ENCODE measurements at places on chromosomes 16 and 17.

DNA sequence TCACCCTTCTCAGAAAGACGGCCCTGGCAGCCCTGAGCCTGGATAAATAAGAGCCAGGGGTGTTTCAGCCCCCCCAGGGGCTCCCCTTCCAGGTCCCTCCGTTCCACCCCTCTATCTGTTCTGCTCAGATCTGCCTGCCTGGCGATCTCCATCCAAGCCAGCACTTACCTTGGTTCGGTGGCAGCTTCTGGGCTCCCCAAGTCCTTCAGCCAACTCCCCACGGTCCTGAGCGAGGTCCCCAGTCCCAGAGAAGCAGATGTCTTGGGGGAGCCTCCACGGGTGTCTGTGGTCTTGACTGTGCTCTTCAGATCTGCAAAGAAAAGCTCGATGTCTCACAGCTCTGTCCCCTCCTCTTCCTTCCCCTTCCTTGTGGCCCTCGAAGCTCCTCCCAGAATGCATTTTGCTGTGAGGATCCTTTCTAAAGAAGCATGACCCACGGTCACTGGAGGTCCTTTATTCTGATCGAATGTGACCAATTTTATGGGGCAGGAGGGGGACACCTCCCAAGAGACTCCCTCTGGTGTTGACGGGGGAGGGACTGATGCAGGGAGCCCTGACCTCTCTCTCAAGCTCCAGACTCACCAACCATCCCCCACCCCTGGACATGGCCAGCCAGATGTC, at the start of gene PIK3R6:
Gene PIK3R6 (minus strand): TSS at position 314 of the 621 bp plus-strand sequence. CDS start 17,880 bp downstream, outside the sequence.
- DNase-seq: no peak

GRCh38 chr16:66473654-66474519, 46.8 kb downstream of the BEAN1 start:
- DNase-seq: no peak

- DNase-seq: no peak
Measured at GRCh38 chr17:6526362-6527152, 29.8 kb downstream of the PITPNM3 start.

GRCh38 chr16:84096447-84097005, 20.2 kb downstream of the MBTPS1 start:
- no peak for DNase-seq

- DNase-seq: no peak
Measured at GRCh38 chr17:34095106-34095505, 160.0 kb upstream of the CCL2 start.

GRCh38 chr17:44689477-44690217, at the start of gene CCDC43:
TSS of gene CCDC43 (minus strand) at chr17:44689776. CDS start at chr17:44689753, 23 bp downstream.
- peak; percentile 90 for DNase-seq

GRCh38 chr17:73227379-73227778, 34.3 kb downstream of the CPSF4L start:
- no peak for DNase-seq

GRCh38 chr17:16943032-16943352, 28.9 kb downstream of the TNFRSF13B start:
- DNase-seq: no peak

- DNase-seq: no peak
Measured at GRCh38 chr16:68031951-68032350, 8.9 kb downstream of the DUS2 start.

GRCh38 chr16:81149614-81150013, 53.4 kb upstream of the GCSH start:
- no peak for DNase-seq

- DNase-seq: no peak
Measured at GRCh38 chr16:6482696-6483468, 849.8 kb upstream of the RBFOX1 start.

GRCh38 chr17:36063786-36064541, at the start of gene CCL18:
TSS of gene CCL18 (plus strand) at chr17:36064272. CDS start at chr17:36064343, 71 bp downstream.
- DNase-seq: peak; percentile 53

DNA sequence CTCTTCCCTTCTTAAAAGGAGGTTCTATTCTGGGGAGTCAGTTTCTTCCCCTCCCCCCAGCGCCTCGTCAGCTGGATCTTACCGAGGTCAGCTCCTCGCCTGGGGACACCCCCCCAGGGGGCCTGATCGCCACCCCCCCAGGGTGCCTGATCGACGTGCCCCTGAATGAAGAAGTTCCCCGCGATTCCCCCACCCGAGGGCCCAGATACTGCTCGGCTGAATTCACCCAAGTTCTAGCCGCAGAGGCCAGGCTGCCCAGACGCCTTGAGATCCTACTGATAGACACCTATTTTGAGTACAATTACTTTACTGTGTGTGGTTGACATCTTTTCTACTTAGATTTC, 1.4 kb downstream of the RAB11FIP3 start:
- no peak for DNase-seq

GRCh38 chr16:15459791-15460190, 25.4 kb downstream of the BMERB1 start:
- DNase-seq: no peak

DNA sequence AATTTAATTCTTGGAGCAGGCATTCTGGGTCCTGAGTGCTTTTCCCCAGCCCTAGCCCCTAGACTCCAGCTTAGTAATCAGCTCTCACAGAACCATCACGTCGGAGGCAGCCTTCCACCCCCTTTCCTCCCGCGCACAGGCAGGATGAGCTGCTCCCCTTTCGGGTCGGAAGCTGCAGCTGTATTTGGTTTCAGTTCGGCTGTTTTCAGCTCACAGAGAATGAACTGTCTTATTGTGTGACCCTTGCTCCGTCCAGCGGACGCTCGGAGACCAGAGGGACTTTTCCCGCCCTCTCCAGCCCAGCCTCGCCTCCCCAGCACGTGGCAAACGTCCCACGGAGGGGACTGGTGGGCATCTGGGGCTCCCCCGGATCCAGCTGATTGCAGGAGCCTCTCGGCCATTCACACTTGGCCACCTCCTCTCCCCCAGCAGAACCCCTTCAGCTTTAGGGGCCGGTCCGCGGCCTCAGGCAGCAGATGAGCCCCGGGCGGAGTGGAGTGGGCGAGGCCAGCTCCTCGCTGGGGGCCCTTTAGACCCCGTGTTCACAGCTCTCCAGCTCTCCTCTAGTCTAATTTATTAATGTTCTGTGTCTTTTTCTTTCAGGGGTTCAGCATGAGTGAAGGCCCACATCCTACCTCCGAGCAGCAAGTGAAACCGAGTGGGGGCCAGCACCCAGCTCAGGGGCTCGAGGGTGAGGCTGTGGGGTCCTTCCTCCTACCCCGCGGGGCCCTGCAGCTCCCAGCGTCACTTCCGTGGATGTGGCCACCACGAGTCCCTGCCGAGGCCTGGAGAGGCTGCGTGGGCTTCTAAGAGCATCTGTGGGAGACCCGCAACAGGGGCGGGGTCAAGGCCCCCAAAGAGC, 863 bp upstream of the UTS2R start:
- peak; percentile 16 for DNase-seq

GRCh38 chr17:59355702-59356325, 24.4 kb downstream of the YPEL2 start:
- no peak for DNase-seq

DNA sequence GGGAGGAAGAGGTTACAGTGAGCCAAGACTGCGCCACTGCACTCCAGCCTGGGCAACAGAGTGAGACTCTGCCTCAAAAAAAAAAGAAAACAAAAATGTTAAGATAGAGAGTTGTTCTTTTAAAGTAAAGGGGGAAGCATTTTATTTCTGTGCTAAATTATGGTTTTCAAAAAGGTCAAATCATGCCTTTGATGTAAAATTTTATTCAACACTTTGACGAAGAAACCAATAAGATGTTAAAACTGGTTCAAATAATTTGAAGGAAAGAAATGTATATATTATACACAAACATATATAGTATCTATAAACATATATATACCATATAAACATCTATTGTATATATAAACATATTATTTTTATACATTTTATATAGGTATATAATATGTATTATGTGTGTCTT, 43.4 kb upstream of the RPH3AL start:
- no peak for DNase-seq

GRCh38 chr16:28258567-28258966, 33.8 kb upstream of the SBK1 start:
- DNase-seq: no peak

GRCh38 chr17:72976971-72977770, 115.3 kb downstream of the SLC39A11 start:
- peak; percentile 70 for DNase-seq

DNA sequence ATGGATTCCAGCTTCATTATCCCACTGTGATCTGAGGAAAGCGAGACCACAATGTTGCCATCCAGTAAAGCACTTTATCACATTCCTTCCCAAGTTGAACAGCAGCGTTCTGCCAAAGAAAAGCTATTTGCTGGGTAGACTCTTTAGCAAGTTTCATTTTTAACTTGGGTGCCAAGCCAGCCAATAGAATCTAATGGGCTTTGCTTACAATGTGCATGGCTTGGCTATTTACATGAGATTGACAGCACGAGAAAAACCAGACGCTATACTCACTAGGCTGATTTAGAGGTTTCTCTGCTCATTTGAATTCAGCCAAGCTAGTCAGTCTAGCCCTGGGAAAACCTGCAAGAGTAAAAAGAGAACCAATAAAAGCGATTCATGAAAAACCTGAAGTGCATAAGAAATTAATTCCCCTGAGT, 108.9 kb downstream of the CDH13 start:
- no peak for DNase-seq

GRCh38 chr17:38585056-38585917, 20.5 kb downstream of the SRCIN1 start:
- no peak for DNase-seq

DNA sequence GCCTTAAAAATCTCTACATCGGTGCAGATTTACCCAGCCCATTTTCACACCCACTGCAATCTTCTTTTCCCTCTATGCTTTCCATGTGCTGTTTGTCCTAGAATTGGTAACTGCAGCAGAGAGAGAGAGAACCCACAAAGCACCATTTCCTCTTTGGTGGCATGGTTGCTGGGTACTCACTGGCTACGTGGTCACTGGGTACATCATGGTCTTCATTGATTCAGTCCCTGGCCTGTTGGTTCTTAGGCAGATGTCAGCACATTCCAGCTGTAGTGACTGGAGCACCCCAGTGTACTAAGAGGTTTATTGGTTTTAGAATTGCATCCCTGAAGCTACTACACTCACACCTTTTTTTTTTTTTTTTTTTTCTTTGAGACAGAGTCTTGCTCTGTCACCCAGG, 156.1 kb upstream of the CACNG5 start:
- DNase-seq: no peak

DNA sequence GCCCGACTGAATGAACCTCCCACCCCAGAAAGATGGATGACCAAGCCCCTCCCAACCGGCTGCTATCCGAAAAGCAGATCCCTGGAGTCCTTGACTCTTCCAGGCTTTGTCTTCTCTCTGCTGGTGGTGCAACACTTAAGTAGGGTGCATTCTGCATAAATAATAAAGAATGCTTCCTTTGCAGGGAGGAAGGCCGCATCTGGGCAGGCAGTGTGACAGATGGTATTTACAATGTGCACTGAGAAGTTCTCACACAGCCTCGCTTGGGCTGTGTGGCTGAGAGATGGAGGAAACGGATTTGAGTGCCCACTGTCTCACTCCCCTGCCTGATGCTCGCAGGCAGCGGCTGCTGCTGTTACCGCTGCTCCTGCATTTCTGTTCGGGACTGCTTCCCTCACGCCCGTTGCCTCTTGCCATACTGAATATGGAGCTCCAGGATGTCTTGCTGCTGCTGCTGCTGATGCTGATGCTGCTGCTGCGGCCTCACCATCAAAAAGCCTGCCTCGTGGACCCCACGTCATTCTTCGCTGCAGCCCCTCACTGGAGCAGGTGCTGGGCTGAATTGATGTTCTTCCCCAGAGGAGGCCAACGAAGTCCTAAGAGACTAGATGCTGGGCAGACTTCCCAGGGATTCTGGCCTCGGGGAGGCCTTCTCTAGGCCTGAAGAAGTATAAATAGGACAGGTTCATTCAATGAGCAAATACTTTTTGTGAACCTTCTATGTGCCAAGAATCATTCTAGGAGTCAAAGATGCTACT, 7.1 kb upstream of the RHBDL3 start:
- DNase-seq: no peak

DNA sequence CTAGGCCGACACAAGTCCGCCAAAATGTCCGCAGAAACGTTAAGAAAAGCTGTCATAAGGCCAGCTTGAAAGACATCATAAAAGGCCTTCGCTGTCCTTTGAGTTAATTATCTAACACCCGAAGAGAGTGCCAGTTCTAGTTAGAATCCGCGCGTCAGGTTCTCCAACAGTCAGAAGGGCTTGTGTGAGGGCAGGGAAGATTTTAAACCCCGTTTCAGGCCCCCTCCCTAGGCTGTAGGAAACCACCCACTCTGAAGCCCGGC, 729 bp upstream of the CLTC start:
- no peak for DNase-seq

DNA sequence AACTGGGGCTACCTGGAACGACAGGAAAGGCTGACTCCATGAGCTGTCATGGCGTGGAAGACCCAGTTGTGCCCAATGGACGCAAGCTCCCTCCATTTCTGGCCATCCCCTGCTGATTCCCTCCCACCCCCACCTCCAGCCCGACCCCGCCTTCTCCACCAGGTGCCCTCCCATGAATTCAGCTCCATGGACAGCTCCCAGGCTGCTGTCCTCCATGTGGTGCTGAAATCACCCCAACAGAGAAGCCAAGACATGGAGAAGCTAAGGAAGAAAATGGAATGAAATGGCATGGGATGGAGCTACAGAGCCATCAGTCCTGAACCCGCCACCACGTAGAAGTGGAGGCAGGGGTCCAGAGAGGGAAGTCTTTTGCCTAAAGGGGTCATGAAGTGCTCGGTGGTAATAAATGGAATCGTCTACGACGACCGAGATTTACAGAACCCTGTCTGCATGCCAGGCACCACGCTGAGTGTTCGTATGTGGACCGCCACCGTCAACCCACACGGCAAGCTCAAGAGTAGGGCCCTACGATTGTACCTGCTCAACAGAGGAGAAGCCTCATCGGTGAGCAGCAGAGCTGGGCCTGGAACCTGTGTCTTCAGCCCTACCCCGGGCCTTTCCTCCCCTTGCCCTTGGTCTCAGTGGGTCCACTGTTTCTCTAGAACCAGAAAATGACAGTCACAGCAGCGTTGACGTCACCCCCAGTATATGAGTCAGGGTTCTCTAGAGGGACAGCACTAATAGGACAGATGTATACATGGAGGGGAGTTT, 9.3 kb upstream of the ZC3H18 start:
- DNase-seq: no peak

- DNase-seq: peak; percentile 63
Measured at GRCh38 chr17:19744922-19745757, 3.0 kb downstream of the ALDH3A1 start.

GRCh38 chr16:68374961-68375660, 64.3 kb downstream of the PRMT7 start:
- no peak for DNase-seq

GRCh38 chr17:57422574-57423164, 166.3 kb downstream of the MSI2 start:
- peak; percentile 68 for DNase-seq

Measured in inflammatory macrophage treated with lipopolysaccharide for 1 hour (primary cell).